ENCODE measurements at places on chromosomes 1 and 21.

DNA sequence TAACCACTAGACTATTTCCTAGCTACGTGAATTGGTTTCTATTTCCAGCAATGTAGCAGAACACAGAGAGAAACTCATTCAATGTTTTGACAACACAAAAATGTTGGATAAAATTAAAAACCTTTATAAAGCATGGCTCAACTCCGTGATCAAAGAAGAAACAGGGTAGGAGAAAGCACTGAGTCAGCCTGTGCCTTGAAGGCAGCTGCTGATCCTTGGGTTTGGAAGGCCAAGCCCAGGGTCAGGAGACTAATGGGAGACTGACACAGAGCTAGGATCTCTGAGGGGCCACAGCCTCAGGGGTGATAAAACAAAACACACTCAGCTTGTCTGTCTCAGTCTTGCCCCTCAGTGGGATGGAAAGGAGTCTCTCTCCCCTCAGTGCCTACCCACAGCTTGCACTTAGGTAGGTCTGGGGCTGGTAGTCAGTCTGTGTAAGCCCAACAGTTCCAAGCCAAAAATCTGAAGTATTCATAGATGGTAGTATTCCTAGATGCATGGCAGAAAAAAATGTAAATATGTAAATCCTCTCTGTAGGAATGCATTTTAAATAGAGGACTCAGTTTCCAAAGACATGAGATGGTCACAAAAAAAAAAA, 53.3 kb downstream of the B3GALNT2 start:
- no peak for DNase-seq

GRCh38 chr1:216485042-216485441, 61.8 kb upstream of the USH2A start:
- no peak for DNase-seq

DNA sequence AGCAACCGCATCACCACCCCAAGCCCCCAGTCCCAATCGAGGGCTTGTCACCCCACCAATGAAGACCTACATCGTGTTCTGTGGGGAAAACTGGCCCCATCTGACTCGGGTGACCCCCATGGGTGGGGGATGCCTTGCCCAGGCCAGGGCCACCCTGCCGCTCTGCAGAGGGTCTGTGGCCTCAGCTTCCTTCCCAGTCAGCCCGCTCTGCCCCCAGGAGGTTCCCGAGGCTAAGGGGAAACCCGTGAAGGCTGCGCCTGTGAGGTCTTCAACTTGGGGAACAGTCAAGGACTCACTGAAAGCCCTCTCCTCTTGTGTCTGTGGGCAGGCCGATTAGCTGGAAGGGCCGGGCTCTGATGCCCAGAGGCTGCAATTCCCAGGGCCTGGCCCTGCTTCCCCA, 2.0 kb downstream of the SRARP start:
- DNase-seq = no peak

- DNase-seq = no peak
Measured at GRCh38 chr1:231735411-231735810, 108.8 kb downstream of the DISC1 start.

- no peak for DNase-seq
Measured at GRCh38 chr1:171972846-171973245, 131.5 kb downstream of the DNM3 start.
